ENCODE measurements at places on chromosomes 7 and 10.

GRCh38 chr7:137687556-137688265 is 159.1 kb downstream of the DGKI start:
- no peak for DNase-seq

DNA sequence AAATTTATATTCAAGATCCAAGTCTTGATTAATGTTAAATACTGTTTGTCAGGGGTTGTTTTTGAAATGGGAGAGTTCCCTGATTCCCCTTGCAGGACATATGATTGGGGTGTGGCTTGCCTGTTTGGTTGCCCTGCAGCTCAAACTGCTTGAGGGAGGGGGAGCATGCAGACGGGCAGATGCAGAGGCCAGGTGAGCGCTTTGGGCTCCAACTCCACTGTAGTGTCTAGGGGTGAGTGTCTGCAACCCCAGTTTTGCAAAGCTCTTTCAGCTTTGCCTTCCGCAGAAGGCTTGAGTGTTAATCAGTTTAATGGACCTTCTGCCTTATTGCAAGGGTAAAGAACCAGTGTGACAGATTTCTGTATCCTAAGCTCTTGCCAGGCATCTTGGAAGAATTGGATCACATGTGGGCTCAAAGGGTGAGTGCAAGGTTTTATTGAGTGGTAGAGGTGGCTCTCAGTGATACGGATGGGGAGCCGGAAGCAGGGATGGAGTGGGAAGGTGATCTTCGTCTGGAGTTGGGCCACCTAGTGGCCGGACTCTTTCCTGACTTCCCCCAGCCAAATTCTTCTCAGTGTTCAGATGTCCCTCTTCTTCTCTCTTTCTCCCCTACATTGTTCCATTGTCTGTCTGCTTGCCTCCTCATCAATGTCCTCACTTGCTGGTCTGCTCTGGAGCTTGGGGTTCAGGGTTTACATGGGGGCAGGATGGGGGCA is 479.7 kb downstream of the ATRNL1 start:
- no peak for DNase-seq

DNA sequence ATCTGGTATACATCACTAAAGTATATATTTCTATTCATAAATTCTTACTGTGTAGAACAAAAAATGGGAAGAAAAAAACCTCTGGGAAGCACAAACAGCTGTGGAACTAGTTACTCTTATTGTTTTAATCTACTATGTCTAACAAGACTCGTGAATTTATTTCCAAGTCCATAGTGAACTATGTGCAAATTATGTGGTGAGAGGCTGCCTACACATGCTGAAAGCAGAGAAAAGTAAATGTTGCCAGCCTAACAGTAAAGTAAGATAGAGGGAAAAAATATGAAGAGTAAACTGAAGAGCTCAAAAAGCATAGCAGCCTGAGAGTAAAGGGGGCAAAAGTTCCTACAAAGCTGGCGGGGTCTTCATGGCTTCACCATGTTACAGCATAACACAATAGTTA is 3.0 kb downstream of the GDI2 start:
- DNase-seq = no peak

DNA sequence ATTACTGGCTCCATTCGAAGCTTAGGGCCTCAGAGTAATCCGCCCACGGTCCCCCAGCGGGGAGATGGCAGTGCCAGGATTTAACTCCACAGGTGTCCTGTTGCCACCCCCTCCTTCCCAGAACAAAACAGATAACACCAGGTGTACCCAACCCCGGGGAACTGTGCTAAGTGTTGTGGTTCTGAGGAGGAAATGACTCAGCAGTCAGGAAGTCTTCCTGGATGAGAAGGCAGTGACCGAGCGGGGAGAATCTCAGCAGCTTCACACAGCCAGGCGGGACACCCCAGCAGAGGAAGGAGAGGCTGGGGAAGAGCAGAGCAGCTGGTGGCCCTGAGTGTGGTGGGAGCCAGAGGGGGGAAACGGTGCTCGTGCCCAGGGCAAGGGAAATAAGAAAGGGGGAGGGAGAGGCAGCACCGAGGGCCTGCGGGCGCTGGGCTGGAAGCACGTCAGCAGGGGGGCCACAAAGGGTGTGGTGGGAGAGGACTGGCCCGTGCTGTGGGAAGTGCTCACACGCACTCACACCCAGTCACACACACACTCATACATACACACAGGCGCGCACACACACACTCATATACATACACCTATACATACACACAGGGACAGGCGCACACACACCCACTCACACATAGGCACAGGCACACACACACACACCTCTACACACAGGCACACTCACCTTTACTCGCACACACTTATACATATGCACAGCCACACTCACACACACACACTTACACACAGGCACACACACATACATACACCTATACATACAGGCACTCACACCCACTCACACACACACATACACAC is 59.8 kb upstream of the CHST15 start:
- DNase-seq = peak; percentile 40

- no peak for DNase-seq
These were observed 1.7 kb upstream of the FUOM start for GRCh38 chr10:133359554-133359971.

- no peak for DNase-seq
These were observed 96.9 kb downstream of the XRCC2 start for GRCh38 chr7:152579070-152579469.
